Transverse colon (tissue), 4 donors: ENCODE measurements at places on chromosomes 7 and 10.

DNA sequence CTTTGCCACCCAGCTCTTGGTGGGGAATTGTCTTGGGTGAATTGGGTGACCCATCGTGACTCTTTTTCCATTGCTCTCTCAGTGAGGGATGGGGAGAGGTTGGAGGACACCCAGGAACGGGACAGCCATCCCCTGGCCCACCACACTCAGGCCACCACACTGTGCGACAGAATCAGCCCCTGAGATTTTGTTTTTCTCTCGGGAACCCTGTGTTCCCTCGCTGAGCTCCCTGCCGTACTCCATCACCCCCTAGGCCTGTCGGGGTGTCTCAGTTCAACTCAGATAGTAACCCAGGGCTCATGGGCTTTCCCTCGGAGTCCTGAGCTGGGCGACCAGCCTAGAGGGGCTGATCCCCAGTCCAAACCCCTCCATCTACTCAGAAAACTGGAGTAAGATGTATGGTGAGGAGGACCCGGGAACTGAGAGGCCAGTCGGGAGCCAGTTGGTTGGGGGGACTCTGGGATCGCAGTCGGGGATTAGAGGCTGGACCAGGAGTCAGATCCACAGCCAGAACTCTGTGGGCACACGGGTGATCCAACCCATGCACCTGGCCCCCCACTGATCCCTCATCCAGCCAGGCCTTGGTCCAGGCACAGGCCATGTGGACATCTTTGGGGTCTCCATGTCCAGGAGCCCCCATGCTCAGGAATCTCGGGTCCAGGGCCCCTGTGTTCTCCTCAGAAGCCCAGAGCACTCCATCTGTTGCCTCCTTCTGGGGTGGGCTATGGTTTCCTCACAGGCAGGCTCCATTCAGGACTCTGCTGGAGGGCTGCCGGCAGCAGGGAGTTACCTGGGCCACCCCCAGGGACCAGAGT is 9.3 kb downstream of the CRYGN start:
- no peak for DNase-seq

GRCh38 chr7:149431486-149432120 is 29.3 kb downstream of the ZNF777 start:
- DNase-seq: no peak

DNA sequence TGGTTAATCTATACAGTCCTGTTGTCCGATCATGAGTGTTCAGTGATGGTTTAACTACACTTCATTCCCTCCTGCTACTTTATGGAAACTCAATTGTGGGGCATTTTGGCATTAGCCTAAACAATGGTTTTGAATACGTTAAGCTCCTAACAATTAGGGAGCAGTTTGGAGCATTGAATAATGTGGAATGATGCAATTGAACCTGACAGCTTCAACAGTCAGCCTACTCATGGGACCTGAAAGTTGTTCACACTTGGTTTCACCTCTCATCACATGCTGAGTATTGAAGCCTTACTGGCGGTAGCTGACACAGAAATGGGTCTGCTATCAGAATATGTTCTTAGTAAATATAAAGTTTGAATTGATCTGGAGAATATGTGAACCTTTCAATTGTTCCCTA is 186.1 kb downstream of the MLLT10 start:
- no peak for DNase-seq

DNA sequence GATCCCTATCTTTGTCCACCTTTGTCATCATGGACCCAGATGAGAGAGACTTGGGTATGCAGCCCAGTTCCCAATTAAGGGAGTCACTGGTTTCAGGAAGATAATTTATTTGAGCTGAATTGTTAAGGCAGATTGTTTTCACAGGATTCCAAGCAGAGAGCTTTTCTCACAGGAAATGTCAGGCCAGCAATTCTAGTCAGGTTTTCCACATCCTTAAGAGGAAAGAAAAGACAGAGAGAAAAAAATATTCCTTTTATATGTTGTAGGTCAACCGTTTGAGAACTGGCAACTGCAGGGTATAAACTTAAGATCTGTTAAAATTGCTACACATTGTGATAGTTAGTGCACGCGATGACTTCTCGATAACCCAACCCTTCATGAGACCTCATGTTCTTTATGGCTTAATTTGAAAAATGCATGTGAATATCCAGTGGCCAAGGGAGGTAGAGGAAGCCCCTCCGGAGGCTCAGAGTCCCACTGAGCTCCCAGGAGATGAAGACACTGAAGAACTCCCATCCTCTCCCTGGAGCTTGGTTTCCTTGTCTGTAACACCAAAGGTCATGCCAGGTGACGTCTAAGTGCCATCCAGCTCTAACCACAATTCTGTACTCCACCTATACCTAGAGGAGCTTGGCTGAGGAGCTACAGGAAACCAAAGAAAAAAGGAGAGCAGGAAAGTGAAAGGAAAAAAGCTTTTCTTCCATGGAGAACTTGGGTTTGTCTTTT is 45.6 kb downstream of the MINDY4 start:
- DNase-seq: no peak

GRCh38 chr7:32283546-32283945 is 206.6 kb downstream of the LSM5 start:
- DNase-seq: no peak

DNA sequence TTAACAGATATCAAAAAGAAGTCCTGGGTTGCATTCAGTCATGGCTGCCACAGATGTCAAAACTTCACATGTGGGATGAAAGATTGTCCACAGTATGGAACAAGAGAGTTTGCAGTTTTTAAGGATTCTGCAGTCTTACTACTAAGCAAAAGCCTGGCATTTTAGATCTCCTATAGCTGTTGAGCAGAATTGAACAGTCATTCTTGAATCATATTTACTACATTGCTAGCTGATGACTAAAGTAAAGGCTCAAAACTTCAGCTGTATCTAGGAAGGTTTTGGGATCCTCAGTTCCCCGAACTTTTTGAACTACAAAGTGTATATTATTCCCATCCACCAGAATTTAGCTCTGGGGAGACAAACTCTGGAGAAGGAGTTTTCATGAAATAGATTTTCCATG is 31.0 kb downstream of the BET1 start:
- no peak for DNase-seq

DNA sequence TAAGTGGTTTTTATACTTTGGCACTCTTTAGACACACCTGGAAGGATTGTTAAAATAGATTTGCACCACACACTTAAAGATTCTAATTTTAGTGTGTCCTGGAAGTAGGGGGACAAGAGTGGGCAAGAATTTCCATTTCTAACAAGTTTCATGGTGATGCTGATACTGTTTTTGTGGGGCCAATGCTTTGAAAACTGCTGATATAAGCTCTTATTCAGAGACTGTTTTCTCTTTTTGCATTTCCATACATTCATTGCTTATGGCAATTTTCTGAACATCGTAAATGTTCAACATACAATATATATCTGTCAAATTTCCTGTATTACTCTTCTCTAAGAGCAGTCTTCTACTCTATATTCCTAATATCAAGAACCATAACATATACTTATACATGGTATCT is 79.0 kb downstream of the TFEC start:
- DNase-seq: no peak

- no peak for DNase-seq
These were observed 1.5 kb downstream of the MKLN1 start for GRCh38 chr7:131329176-131329570.

GRCh38 chr10:59606551-59606961 is 103.1 kb downstream of the SLC16A9 start:
- no peak for DNase-seq

GRCh38 chr10:50431133-50431532 is 179.8 kb upstream of the ASAH2 start:
- DNase-seq: no peak

- DNase-seq: no peak
These were observed 511.0 kb downstream of the PTPRN2 start for GRCh38 chr7:158076656-158077055.

DNA sequence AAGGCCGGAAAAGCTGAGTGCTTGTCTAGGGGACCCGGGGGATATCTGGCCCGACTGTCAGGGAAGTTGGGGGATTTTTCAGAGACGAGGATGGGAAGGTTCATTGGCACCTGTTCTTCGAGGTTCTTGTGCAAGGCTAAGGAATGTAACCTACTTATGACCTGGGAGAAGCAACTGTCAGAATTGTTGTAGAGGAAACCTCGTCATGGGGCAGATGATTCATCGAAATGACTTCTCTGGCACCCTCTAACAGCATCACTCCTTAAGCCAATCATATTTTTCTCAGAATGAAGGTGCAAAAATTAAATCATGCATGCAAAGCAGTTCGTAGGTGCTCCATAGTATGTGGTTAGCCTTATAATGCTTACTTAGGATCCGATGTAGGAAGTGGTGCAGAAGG is 58.6 kb downstream of the PLXDC2 start:
- DNase-seq: no peak

DNA sequence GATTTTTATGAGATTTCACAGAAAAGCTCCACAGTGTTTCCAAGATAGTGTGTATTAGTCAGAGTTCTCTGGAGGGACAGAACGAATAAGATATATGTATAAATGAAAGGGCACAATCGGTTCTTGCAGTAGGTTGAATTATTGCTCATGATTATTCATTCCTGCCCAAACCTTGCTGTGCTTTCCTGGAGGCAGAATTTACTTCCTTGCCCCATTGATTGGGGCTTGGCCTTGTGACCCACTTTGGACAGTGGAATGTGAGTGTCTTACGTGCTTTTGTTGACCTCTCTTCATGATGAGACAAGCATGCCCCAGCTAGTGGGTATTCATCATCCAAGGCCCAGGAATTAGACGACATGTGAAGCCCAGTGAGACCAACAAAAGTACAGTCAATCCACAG is 53.0 kb upstream of the ABCB5 start:
- no peak for DNase-seq

- DNase-seq: no peak
These were observed 53.3 kb downstream of the SEMA3D start for GRCh38 chr7:85133560-85133959.

GRCh38 chr10:116132780-116133399 is 140.1 kb downstream of the GFRA1 start:
- no peak for DNase-seq

DNA sequence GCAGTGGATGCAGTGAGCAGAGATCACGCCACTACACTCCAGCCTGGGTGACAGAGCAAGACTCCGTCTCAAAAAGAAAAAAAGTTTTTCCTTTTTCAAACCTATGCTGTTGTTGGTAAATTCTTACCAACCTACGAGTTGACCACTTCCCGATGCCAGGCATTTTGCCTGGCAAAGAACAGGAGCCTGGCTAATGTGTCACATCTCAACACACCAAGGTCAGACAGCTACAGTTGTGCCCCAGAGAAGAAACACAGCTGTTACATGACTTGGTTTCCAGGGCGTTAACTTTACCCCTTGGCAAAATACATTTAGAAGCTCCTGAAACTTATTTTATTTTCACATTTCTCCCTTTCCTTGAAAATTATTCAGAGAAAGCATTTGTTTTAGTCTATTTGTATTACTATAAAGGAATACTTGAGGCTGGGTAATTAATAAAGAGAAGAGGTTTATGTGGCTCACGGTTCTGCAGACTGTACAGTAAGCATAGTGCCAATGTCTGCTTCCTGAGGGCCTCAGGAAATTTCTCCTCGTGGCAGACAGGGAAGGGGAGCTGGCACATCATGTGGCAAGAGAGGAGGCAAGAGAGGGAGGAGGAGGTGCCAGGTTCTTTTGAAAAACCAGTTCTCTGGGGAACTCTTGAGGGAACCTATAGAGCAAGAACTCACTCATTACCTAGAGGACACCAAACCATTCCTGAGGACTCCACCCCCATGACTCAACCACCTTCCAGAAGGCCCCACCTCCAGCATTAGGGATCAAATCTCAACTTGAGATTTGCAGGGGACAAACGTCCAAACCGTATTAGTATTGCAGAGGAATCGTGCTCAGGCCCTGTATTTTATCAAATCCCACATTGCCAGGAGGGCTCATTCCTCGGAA is 83.3 kb downstream of the PAXIP1 start:
- DNase-seq: no peak

DNA sequence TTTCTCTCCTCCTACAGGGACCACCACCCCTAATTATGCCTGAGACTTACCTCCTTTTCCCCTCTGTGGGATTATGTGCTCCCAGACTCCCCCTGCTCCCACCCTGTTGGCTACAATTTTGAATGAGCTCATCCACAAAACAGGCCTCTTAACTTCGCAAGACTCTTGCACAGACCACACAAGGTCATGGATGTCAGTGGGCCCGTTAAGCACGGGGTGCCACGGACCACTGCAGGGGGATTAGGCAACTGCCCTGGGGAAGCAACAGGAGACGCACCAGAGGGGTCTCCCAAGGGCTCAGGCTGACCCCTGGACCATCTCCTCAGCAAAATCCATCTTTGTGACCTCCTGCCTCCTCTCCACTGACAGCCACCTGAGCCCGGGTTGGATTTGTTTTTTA is 42.1 kb upstream of the COL13A1 start:
- DNase-seq: no peak

DNA sequence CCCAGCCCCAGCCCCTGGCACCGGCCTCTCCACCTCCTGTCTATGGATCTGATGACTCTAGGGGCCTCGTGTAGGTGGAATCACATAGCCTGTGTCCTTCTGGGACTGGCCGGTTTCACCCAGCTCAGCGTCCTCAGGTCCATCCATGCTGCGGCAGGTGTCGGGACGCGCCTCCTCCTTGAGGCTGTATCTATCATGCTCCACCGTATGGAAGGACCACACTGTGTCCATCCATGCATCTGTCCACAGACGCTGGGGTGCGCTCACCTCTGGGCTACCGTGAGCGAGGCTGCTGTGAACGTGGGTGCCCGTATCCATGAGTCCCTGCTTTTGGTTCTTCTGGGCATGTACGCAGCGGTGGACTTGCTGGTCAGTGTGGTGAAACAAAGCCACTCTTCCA is 281.1 kb downstream of the MAD1L1 start:
- DNase-seq: no peak

DNA sequence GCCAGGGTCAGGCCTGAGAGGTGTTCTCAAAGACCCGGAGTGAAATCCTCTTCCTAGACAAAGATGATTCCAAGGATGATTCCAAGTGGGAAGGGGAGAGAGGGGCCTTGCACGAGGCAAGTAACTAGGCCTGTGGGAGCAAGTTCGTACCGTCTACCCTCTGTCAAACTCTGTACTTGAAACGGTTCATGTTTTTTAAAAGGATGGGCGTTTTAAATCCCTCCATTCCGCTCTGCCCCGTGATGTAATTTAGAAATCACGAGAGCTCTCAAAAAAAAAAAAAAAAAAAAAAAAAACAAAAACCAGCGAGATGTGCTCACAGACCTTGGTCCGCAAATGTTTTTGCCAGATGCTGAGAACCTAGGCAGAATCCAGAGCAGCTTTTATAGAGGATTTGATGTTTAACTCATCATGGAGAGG is 114.7 kb upstream of the CARD11 start:
- DNase-seq: no peak

- DNase-seq: peak; percentile 86
These were observed at the start of gene ZNF777 for GRCh38 chr7:149460493-149461277. TSS of gene ZNF777 (minus strand) at chr7:149461062. CDS start at chr7:149456022, 5,040 bp downstream.
